T-helper 9 cell (primary cell): ENCODE measurements at places on chromosomes 4 and X.

GRCh38 chr4:18882468-18882867 is 860.9 kb upstream of the LCORL start:
- DNase-seq = no peak

- DNase-seq = no peak
These were observed 31.5 kb upstream of the NAA11 start for GRCh38 chr4:79357365-79357764.

GRCh38 chr4:145934434-145935047 is 4.1 kb downstream of the ZNF827 start:
- no peak for DNase-seq

DNA sequence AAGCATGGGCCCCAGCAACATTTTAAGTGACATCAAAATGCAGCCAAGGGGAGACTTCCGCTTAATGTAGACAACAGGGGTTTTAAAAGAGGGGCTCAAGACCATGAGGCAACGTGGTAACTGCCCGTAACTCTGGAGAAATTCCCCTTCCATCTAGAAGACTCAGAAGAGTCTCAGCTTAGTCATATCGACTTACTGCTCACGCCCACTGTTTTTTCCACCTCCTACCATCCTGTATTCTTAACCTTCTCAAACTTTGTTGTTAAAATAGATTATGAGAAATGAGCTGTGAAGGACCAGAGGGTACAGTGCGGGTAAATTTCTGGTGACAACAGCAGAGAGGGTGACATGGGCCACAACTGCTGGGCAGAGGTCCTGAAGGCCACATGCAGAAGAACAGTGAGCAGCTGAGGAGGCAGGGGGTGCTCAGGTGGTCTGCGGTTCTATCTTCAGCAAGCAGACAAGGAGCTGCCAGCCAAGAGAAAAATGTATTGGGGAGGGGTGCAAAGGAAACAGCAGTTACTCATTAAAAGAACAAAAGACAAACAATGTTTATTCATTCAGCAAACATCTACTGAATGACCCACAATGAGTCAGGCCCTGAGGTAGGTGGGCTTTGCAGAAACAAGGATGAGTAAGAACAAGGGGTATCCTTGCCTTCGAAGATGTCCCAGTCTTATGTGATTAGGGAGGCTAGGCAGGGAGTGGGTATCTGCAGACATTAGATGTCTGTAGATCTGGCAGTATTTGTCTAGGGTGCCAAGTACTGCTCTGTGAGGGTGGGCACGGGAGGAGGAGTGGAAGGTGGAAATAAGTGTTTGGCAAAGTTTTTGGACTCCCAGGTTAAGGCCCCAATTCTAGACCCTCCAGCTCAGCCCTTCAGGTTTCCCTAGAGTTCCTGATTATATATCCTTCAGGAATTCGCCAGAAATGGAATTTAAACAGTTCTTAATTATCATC is 175.3 kb downstream of the TSPAN5 start:
- DNase-seq = no peak

- no peak for DNase-seq
These were observed 109.9 kb downstream of the TLL1 start for GRCh38 chr4:165982934-165983333.

- no peak for DNase-seq
These were observed 72.4 kb downstream of the PCYT1B start for GRCh38 chrX:24574743-24575142.

- DNase-seq = no peak
These were observed 226.1 kb upstream of the MBNL3 start for GRCh38 chrX:132714913-132715312.

DNA sequence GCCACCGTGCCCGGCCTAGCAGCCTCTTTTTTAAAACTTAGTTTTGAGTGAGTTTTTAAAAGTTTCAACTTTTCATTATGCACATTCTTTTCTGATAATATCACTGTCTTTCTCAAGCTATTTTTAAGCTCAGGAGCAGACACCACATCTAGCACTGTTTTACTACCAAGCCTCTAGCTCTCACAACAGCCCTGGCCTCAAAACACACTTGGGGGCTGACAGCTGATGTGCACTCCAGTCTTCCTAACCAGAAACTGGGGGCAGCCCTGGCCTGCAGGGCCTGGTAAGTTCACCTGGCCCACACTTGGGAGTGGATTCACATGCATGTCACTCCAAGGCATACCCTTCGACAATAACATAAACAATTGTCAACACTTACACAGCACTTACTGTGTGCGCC is 34.0 kb downstream of the CENPU start:
- no peak for DNase-seq

DNA sequence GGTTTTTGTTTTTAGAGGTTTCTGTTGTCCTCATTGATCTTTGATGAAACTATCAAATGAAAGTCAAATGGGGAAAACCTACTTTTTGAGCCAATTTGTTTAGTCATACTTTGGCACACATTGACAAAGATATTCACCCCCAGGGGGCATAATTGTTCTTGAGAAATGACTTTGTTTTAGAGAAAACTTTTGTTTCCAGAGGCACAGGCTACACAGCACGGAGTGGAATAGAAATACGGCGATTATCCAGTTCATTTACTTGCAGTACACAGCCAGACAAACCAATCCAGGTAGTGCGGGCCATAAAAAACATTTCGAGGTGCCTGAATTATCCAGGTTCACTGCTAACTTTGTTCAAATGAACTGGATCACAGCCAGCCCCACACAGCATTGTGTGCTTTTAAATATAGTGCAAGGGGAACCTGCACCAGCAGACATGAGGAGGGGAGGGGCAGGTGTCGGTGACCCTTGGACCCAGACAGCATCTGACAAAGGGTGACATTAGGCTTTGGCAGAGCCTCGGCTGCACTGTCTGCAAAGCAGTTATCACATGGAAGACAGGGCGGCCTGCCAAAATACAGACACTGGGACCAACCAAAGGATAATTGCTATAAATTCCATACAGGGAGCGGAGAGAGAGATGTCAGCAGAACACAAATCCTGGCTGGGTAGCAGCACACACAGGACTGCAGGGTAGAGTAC is 179.6 kb upstream of the NOCT start:
- no peak for DNase-seq

- no peak for DNase-seq
These were observed 59.5 kb upstream of the FAM9C start for GRCh38 chrX:13103914-13104274.

GRCh38 chr4:78057135-78057599 is at the start of gene FRAS1:
Gene FRAS1, plus strand, starts transcription at chr4:78057323. Its CDS starts 687 bp downstream, at chr4:78058010.
- no peak for DNase-seq

DNA sequence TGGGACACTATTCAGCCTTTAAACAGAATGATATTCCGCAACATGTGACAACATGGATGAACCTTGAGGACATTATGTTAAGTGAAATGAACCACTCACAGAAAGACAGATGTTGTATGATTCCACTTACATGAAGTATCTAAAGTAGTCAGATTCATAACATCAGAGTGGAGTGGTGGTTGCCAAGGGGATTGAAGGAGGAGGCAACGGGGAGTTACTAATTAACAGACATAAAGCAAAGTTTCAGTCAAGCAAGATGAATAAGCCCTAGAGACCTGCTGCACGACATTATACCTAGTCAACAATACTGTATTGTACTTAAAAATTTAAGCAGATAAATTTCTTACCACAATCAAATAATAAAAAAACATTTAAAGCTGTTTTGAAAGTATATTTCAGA is 105.0 kb upstream of the NR0B1 start:
- no peak for DNase-seq

DNA sequence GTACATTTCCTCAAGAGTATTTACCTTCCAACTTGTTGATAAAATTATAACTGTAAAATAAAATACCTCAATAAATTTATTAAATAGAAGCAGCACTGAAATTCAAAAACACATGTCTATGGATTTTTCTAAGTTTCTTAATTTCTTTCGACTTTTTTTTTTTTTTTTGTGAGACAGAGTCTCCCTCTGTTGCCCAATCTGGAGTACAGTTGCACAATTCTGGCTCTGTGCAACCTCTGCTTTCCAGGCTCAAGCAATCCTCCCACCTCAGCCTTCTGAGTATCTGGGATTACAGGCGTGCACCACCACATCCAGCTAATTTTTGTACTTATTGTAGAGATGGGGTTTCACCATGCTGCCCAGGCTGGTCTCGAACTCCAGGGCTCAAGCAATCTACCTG is 79.8 kb downstream of the IQCM start:
- no peak for DNase-seq

DNA sequence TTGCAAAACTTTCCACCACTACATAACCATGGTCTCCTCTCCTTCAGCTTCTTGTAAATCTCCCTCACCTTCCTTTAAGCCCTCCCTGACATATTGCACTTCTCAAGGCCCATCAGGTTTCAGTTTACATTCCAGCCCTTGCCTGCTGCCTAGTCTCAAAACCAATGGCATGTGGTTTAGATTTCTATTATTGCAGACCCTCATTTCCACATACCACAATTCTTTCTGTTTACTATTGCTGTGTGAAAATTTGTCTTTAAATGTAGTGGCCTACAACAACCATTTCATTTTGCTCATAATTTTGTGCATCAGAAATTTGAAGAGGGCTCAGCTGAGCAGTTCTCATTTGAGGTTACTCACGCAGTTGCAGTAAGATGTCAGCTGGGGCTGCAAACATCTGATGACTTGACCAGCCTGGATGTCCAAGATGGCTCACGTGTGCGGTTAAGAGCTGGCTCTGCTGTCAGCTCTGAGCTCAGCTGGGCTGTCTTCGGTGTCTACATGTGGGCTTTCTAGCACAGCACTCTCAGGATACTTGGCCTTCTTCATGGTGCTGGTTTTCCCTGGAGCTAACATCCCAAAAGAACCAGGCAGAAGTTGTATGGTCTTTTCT is 29.9 kb upstream of the SOD3 start:
- no peak for DNase-seq

DNA sequence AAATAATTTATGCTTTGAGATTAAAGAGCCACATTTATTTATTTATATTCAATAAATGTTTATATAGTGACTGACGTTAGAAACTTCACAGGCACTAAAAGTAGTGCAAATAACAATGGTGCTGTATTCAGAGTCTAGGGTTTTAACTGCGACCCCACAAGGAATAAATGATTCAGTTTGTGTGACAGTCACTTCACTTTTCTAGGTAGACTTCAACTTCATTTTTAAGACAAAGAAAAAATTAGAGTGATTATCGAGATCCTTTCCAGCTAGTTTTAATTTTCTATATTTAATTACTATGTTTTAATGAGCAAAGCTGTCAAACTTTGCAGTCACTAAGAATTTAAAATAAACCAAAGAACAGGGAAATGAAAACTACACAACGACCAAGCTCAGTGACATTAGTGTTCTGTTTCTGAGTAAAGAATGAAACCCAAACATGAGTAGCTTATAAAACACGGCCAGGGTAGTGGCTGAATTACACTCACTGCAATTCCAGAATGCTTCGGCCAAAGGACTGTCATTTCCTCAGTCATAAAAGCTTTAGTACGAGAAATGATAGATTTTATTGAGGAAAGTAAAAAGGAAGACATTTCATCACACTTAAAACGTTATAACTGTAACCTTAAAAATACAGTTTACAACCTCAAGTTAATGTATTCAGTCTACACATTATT is 38.6 kb downstream of the ADGRA3 start:
- DNase-seq = no peak

GRCh38 chr4:36215627-36216026 is 28.7 kb downstream of the ARAP2 start:
- DNase-seq = no peak

DNA sequence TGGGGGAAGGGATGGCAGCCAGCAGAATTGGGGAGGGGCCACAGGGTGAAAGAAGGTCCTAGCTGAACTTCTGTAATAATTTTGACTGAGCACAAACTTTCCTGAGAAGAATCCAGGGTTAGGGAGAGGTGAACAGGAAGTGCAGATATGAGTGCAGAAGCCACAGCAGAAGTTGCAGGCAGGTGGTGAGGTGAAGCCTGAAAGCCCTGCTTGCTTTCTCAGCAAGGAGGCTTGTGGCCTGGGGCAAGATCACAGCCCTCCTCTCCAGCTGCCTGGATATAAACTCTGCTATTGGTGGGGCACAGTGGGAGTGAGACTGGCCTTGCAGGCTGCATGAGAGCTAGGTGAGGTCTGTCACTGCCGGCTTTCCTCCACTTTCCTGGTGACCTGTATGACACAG is 44.1 kb upstream of the UPRT start:
- DNase-seq = no peak

DNA sequence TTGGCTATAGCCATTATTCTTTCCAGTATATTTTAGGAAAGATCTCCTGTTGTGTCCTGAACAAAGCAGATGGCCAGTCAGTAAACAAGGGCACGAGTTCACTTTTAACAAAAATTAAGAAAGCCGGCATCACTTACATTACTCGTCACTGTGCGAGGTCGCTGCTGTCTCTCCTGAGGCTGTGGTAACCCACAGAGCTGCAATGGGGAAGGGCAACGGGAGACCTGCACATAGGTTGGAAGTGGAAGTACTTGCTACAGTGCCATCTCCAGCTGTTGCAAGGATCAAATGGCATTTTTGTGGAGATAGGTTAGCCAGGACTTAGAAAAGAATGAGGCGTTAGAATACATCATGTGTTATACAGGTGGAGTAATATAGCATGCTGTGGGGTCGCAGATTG is 132.2 kb downstream of the KLHL8 start:
- no peak for DNase-seq

DNA sequence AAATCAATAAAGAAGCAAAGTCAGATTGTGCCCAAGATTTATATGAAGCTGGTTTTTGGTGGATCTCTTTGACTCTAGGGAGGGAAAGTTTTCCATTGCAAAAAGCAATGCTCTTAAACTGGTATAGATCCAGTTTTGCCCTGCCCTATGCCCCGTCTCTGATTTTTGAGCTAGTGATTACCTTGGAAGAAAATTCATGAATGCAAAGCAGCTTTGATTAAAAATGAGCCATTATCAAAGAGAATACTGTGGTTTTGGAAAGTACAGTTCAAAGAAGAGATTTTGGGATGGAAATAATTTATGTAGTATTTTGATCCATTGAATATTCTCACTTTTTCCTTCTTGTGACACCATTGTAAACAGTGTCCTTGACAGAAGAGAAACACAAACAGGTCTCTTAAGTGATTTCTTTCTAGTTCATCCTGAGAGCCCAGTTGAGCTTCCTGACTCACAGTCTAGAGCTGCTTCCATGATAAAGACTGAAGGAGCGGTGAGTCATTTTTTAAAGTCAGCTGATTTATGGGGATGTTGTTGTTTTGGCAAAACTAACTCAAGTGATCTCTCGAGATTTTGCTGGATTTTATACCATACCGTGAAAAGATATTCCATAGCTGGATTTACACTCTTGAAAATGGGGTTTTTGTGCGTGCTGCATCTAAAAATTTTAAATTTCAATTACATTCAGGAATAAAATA is 76.7 kb downstream of the AFF1 start:
- no peak for DNase-seq

DNA sequence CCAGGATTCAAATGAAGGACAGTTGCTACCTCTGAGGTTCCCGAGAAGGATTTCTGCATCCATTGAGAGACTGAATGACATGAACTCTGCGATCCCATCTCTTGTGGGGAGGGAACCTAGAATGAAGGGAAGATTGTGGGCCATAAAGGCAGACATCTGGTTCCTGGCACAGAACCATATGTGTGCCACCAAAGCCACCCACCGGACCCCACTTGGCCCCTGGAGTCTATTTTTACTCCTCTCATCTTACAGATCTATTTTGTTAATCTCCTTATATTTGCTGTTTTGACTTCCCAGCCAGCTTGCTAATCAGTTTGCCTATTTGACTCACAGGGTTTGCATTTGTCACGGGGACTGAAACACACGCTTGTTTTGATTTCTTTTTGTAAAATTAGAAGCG is 7.3 kb downstream of the SOD3 start:
- no peak for DNase-seq
